ENCODE measurements at places on chromosomes 3 and 15.

GRCh38 chr3:184725176-184725719, 13.4 kb upstream of the MAGEF1 start:
- no peak for DNase-seq

GRCh38 chr15:39453620-39454019, 127.3 kb upstream of the THBS1 start:
- no peak for DNase-seq

DNA sequence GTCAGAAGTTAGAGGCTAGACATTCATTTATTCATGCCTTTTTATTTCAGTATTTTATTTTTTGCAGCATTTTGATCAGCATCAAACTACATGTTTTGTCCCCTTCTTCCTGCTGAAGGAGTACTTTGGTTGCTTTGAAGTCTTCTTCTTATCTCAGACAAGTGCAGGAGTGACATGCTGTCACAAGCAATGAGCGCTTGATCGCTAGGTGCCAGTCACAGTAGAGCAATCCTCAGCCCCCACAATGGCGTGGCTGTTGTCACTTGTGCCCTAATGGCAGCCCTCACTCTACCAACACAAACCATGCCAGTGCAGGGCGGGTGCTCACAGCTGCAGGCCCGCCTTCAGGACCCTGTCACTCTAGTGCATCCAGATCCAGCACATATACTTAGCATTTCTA, 184.6 kb upstream of the FEZF2 start:
- no peak for DNase-seq

GRCh38 chr15:57647071-57647790, 55.5 kb downstream of the MYZAP start:
- no peak for DNase-seq

- no peak for DNase-seq
These were observed 393.9 kb upstream of the MCTP2 start for GRCh38 chr15:93837450-93837849.

DNA sequence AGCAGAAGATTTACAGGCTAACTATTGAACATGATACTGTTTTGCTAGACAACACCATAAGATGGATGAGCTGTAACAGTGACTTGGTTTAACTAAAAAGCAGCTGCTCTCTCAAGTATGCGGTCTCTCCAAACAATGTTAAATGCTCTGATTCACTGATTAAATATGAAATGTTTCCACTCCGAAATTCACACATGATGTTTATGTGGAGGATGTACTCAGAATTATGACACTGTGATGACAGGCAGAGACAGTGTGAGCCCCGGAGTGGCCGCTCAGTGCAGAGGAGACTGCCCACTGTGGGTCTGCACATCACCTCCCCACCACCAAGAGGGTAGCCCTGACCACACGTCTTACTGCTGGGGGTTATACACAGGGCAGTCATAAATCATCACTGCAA, 83.9 kb upstream of the MEX3B start:
- DNase-seq: no peak

- DNase-seq: no peak
These were observed 74.1 kb downstream of the ZNF280D start for GRCh38 chr15:56659197-56659596.

- no peak for DNase-seq
These were observed 10.7 kb upstream of the DHX36 start for GRCh38 chr3:154334973-154335420.

GRCh38 chr3:108826309-108827187, 4.0 kb downstream of the TRAT1 start:
- no peak for DNase-seq

- DNase-seq: no peak
These were observed 43.7 kb downstream of the STAG1 start for GRCh38 chr3:136708333-136708985.

DNA sequence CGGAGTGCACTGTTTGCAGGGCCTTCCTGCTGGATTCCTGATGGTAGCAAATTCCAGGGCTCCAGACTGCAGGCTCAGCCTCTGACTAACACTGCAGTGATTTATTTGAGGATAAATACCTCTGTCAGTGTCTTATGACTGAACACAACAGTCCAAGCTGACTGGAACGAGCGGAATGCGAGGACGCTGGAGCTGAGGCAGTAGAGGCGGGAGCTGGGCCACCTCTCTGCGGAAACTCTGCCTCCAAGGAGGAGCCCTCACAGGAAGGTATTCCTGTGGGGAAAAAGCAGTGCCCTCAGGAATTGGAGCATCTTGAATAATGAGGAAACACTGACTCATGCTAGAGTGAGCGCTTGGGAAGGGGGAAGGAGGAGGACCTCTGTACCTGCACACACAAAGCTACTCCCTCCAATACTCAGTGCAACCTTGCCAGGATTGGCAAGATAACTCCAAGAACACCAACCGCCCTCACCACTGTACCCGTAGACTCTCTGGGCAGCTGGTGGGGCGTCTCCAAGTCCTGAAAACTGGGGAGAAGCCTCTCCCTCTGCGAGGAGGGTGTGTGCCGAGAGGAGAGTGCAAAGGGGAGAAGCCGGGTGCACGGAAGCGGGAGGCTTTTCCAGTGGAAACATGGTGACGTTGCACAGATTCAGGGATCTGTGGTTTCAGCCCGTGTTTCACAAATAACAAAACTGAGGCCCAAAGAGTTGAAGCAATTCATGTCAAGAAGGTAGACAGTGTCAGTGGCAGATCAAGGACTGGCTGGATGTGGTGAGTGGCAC, 43.0 kb downstream of the VGLL4 start:
- DNase-seq: no peak

- DNase-seq: no peak
These were observed 171.9 kb downstream of the SYNPR start for GRCh38 chr3:63450023-63450422.

GRCh38 chr3:124877674-124878073, 9.5 kb downstream of the ITGB5 start:
- no peak for DNase-seq

- no peak for DNase-seq
These were observed 84.0 kb downstream of the DIPK2A start for GRCh38 chr3:144055604-144056003.

Data from stimulated activated CD8-positive, alpha-beta memory T cell treated with anti-CD3 and anti-CD28 coated beads, Interleukin-2, amount 100 ng/mL, for 1 hour (primary cell).